Muscle of leg (tissue), 16 donors: ENCODE measurements at places on chromosomes 3 and 15.

GRCh38 chr3:36514171-36514570 is 133.9 kb downstream of the STAC start:
- DNase-seq: no peak

DNA sequence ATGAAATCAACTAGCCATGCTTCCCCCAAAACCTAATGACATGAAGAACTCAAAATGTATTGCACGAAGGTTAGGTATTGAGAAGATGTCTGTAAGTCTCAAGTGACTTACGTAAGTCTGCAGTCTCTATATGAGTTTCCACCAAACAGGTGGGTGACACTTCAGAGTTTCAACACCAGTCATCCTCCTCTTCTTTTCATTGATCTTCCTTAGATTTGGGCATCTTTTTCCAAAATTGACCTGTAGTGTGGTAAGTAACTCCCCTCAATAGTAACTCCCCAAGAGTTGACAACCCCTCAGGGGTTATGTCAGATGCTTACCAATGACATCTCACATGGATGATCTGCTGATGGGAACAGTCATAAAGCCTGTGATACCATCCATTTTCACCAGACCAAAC is 46.1 kb downstream of the GPR176 start:
- DNase-seq: no peak

DNA sequence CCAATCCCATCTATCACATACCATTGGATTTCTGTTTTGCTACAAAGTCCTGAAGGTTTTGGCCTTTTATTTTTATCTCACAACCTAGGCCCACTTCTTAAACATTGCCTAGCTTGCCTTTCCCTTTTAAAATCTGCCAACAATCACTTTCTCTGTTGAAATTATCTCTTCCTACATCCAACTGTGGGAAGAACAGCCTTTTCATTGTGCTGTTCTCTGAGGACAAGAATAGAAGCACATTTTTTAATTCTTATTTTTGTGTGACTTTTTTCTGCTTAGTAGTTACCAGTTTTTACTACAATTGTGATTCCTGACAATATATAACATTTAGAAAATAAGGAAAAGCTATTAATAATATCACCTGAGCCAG is 159.2 kb downstream of the CNTN6 start:
- no peak for DNase-seq

- no peak for DNase-seq
Measured at GRCh38 chr15:68815598-68815997, 5.1 kb downstream of the ANP32A start.

DNA sequence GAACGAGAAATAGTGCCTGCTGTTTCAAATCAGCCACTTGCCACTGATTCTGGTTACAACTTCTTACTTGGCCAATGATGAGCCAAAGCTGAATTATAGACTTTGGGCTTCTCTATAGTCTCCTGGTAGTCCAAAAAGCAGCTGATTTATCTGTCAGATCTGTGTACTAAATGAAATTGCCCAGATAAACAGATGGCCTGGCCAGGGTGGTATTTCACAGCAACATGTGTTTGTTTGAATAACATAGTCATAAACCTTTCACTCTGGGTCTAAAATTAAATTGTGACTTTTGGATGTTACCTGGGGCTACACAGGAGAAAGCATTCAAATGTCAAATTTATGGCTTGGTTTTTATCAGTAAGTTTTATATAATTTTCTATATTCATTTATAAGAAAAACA is 147.0 kb downstream of the NECTIN3 start:
- DNase-seq: no peak

DNA sequence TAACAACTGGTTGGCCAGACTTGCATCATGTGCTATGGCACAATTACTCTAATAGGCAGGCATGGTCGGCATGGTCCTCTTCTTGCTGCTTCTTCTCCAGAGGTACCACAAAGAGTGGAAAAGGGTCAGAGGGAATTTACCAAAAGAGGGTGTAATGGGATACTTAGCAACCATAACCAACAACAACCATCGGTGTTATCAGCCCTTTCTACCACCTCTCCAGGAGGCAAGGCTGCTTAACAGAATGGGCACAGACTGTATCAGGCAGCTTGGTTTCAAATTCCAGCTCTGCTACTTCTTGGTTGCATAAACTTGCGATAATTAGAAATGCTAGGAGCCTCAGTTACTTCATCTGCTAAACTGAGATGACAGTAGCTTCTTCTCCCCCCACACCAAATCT is 284.6 kb upstream of the CRBN start:
- DNase-seq: no peak

GRCh38 chr15:69976366-69976994 is 121.2 kb downstream of the TLE3 start:
- DNase-seq: peak; percentile 83

GRCh38 chr3:5464649-5465048 is 277.1 kb downstream of the EDEM1 start:
- no peak for DNase-seq

DNA sequence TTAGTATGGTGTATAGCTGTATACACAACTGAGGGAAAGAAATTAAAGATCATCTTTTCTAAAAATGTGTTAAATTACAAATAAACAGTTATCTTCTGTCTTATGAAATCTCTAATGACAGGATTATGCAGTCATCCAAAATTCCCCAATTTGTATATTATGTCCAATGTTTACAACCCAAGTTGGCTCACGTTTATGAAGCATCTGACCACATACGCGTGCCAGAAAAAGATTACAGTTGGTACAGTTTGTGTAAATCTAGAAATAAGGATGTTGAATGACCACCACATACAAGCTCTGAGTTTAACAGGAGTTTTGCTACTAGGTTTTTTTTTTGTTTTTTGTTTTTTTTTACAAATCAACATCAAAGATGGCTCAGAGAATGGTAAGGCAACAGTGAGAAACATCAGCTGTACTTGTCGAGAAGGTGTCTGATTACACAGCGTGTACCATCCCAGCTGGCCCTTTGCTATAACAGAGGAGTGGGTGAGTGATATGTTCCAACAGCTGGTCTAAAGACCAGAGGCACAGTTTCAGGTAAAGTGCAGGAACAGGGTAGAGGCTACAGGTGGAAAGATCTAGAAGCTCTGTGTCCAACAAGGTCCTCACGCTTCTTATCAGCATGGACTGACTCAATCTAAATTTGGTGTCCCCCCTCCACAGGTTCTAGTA is 47.1 kb downstream of the USF3 start:
- DNase-seq: peak; percentile 57

DNA sequence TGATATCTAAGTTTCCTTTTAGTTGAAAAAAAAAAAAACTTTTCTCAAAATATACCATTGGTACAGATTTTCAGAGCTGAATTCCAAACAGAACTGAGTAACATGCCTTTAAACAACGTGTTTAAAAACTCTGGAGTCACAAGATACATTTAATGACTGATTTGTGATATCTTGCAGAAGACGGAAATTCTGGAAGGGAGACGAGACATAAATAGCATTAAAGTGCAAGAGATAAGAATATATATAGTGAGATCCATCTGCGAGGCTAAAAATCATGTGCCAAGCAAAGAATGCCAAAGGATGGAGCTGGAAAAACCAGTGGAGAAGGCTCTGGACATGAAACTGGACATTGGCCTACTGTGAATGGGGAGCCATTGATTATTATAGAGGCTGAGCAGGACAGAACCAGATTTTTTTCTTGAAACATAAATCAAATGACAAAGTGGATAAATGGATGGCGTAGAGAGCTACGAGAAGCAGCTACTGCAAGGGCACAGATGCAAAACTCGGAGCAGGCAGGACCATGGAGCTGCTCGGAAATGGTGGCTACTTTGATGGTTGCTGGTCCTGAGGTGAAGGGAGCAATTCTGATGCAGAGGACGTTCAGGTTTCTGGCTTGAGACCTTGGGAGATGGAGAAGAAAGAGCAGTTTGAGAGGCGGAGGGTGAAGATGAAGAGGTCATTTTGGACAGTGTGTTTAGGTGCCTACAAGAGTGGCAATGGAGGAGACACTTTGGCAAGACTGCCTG is 88.8 kb downstream of the CPN2 start:
- DNase-seq: no peak

DNA sequence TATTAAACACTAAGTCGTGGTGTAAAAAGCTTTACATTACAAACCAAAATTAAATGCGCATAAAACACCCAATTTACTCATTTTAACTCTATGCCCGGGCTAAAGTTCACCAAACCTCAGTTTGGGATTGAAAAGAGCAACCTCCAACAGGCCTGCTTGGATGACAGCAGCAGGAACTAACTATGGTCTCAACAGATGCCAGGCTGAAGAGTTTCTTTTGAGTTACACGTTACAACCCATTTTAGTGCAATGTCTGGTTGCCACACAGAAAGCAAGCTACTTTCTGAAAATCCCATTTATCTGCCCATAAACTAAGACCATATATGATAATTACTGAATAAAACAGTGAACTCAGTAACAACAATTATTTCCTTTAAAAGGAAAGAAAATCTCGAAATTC is 2.2 kb downstream of the SATB1 start:
- peak; percentile 14 for DNase-seq

DNA sequence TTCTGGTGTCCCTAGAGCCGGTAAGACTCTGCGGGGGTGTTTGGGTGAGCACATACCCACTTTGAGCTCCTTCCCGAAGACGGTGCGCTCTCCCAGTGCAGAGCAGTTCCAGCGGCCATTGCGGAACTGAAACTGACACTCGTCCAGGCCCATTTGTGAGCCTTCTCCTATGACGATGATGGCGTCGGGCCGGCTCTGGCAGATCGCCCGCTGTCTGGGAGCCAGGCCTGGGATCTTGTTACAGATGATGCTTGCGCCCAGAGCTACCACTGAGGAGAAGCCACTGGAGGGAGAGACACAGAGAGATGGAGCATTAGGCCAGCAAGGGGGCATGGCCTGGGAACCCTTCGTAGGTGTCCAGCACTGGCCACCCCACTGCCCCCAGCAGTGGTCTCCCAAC is 5.0 kb downstream of the WNT7A start:
- no peak for DNase-seq

DNA sequence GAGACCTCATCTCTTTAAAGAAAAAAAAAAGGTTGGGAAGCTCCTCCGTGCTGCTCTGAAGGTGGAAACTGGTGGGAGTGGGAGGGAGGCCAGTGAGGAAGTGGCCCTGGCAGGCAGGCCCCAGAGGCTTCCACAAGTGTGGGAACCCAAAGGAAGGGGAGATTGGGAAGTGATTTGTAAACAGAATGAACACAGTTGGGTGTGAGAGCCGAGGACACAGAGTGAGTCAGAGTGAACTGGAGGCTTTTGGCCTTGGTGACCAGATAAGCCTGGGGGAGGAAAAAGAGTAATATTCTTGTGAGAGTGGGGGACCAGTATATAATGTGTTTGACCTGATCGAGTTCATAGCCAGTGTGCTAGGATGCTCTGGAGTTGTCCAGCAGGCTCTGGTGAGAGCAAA is 23.0 kb downstream of the MKRN2 start:
- DNase-seq: no peak

DNA sequence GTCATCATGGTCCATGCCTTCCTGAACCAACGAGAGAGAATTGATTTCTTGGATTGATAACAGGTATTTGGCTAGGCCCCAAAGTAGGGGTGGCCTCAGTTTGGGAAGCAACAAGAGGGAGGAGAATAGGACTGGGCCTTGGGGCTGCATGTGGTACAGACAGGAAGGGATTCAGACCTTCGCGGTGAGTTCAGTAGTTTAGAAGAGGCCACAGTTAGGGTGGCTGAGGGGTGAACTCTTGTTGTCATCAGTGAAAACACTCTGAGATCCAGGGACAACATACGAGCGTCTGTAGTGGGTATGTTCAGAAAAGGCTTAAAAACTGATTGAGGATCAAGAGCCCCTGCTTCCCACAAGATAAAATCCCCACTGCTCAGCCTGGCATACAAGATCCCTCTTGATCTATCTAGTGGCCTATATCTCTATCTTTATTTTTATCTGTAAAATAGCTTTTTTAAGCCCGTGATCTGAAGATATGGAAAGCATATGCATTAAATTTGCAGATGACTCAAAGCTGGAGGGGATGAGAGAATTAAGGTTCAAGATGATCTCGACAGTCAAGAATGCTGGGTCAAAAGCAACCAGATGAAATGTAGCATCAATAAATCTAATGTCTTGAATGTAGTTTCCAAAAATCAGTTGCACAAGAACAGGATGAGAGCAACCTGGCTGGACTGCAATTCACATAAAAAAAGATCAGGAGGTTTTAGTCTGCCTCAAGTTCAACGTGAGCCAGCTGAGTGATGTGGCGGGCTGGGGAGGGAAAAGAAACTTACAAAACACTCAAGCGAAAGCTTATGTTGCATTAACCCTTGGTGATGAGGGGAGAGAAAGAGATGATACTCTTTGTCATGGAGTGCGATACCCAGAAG is 221.1 kb upstream of the TLE3 start:
- peak; percentile 97 for DNase-seq

GRCh38 chr15:59689626-59690236 is 611 bp upstream of the BNIP2 start:
- DNase-seq: peak; percentile 73

- no peak for DNase-seq
Measured at GRCh38 chr15:62348623-62349022, 183.5 kb upstream of the C2CD4B start.

GRCh38 chr15:38378161-38378560 is 75.8 kb upstream of the FAM98B start:
- peak; percentile 96 for DNase-seq

- DNase-seq: peak; percentile 53
Measured at GRCh38 chr3:20692675-20693074, 506.7 kb upstream of the SGO1 start.
